ENCODE measurements at places on chromosomes 5 and 9. TPM values are rescaled to one million over a fixed set of nuclear protein-coding genes. Genes with fewer than 3 reads are reported as not detected.

- H3K27ac ChIP-seq: no peak overlapping the region
- H3K4me1 ChIP-seq: no peaks in the 10 kb centered on the region
- H3K36me3 ChIP-seq: peaks cover 4% of the 10 kb centered on the region
- DNase-seq: no peak
Observed at GRCh38 chr9:116599342-116599884, 87.7 kb upstream of the TRIM32 start.

DNA sequence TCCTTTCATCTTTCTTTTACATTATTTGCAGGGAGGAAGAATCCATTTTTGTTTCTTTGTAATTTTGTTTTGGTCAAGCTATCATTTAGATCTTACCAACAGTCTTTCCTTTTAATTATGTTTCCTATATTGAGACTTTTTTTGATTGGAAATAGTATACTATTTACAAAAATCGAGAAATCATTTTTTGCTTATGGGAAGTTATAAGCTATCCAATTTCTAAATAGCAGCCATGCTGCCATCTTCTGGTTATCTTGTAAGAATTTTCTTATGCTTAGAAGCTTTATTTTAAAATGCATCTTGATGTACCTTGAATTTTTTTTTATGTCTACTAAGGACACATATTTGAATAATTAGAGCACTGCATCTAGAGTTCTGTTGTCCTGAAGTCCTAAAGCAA, 821.2 kb downstream of the PTPRD start:
- H3K27me3 ChIP-seq: no peaks in the 10 kb centered on the region
- DNase-seq: no peak
- H3K27ac ChIP-seq: no peak overlapping the region
- no peaks in the 10 kb centered on the region for H3K36me3 ChIP-seq
- no peak overlapping the region for H3K4me3 ChIP-seq
- no peaks in the 10 kb centered on the region for H3K4me1 ChIP-seq

DNA sequence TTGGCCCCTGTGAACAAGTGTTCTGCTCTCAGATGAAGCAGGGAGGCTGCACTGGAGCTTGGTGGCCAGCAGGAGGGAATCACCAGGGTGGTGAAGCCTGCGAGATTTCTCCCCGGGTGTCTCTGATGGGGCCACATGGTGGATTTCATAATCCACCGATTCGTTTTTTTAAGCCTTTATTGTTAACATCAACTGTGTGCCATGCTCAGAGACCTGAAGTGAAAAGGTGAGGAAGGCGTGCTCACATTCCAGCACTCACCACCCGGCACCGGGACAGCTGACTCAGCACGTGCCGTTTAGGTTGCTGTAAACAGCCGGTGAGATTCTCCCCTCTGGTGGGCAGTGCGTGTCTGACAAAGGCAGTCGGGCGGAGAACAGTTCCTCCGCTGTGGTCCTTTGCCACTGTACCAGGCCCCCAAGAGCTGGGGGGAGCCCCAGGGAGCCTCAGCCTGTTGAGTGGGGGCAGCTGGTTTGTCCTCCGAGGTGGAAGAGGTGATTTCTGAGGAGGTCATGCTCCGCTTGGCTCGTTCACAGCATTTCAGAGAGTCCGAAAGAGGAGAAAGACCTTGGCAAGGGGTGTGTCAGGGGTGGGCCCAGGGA, 12.7 kb upstream of the AHRR start:
- H3K4me3 ChIP-seq: no peak overlapping the region
- no peaks in the 10 kb centered on the region for H3K4me1 ChIP-seq
- no peak overlapping the region for H3K27ac ChIP-seq
- no peaks in the 10 kb centered on the region for H3K27me3 ChIP-seq
- H3K36me3 ChIP-seq: peaks cover 24% of the 10 kb centered on the region

Gene SLC34A3
- total RNA-seq: not detected

Measured in activated CD4-positive, alpha-beta T cell treated with anti-CD3 and anti-CD28 coated beads for 36 hours (primary cell).